Stimulated activated CD4-positive, alpha-beta T cell treated with anti-CD3 and anti-CD28 coated beads, Interleukin-1b, Interleukin-23, amount 100 ng/mL, for 4 hours (primary cell): ENCODE measurements at places on chromosomes 7 and 10.

- no peak for DNase-seq
These were observed 117.7 kb upstream of the KIAA1217 start for GRCh38 chr10:24091256-24091655.

GRCh38 chr7:100373261-100373831 is at the start of gene PILRA:
TSS of gene PILRA (plus strand) at chr7:100373487. CDS start at chr7:100373657, 170 bp downstream.
- no peak for DNase-seq

DNA sequence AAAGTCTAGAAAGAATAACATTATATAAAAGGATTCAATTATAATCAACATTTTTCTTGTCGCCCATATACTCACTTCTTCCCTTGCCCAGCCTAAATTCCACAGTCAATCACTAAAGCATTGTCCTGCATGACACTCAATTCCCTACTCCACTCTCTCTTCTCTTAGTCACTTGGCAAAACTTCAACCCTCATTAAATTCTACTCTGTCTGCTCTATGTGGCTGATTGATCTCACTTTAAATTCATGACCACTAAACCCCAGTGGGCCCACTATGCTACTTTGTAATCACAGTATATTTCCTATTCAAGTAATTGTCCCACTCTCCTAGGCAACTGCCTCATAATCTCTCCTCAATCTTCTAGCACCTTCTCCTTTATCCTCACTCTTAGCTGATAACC is 54.1 kb downstream of the MTERF1 start:
- no peak for DNase-seq

- no peak for DNase-seq
These were observed 138.8 kb downstream of the KCNMA1 start for GRCh38 chr10:77498829-77499228.

DNA sequence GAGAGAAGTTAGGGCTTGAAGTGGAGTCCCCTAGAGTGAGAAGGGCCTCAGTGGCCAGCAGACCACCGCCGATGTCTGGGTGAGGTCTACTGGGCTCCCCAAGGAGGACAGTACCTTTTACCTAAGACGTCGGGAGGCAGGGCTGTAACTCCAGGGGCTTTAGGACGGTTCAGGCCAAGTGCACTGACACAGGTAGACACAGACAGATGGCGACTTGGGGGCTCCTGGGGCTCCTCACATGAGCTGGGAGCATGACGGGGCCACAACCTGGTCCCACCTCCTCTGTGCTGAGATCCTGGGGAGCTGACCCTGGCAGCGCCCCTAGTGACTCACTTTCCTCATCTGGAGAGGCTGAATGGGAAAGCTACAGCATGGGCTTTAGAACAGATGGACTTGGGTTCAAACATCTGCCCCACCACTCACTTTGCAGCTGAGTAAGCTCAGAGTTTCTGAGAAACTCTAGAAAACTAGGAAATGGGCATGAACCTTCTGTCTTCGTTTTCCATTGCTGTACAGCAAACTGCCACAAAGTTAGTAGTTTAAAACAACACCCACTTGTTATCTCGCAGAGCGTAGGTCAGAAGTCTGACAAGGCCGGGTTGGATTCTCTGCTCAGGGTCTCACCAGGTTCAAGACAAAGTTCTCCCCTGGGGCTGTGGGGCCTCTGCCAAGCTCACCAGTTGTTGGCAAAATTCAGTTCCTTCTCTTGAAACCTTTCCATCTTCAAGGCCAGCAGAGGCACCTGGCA is 4.7 kb upstream of the COMTD1 start:
- DNase-seq = no peak

DNA sequence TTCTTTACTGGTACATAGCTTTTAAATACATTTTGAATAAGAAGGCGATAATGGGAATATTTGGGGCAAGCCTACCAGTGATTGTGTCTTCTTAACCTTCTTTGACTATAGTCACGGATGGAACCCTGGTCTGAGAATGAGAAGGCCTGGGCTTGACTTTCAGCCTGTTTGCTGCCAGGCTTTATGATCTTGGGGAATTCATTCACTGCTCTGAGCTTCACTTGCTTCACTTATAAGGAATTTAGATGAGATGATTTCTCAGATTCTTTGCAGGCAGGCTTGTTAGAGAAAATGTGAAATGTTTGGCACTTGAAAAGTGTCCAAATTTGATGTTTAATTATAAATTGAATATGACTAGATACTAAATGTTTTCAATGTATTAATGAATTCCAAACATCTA is 42.5 kb downstream of the NUP205 start:
- no peak for DNase-seq

DNA sequence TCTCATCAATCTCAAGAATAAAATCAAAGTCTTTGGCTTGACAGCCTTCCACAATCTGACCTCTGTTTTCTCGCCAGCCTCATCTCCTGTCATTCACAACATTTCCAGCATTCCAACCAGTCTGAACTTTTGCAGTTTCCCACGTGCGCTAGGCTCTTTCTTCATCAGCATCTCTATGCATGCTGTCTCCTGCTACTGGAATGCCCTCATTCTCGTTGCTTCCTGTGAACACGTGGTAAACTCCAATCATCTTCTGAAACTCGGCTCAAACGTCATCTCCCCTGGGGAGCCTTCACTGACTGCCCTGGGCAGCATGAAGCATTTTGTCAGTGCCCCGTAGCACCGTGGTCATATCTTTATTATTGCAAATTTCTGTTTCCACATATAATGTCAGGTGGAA is 12.2 kb upstream of the RSBN1L start:
- no peak for DNase-seq

DNA sequence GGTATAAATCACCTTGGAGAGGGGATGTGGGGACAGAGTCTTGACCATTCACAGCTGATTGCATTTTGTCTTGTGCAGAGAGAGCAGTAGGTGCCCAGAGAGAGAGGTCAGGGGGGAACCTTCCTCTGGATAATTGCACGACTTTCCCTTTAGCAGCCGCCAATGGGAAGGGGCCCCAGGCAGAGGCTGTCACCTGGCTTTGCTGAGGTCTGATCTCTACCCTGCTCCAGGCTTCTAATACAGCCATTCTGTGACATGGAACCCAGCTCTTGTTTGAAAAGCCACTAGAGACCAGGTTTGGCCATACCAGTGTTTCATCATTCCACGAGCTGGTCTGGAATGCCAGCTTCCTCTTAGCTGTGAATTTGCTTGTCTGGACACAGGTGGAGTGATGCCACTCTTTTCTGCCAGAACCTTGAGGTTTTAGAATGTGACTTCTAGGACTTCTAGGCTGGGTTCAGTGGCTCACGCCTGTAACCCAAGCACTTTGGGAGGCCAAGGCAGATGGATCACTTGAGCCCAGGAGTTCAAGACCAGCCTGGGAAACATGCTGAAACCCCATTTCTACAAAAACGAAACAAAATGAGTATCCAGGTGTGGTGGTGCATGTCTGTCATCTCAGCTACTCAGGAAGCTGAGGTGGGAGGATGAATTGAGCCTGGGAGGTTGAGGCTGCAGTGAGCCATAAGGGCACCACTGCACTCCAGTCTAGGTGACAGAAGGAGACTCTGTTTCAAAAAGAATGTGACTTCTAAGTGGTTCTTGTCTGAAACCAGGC is 159.9 kb downstream of the CAMK1D start:
- no peak for DNase-seq

GRCh38 chr10:91590904-91591796 is 41.7 kb downstream of the PPP1R3C start:
- no peak for DNase-seq

GRCh38 chr10:24574161-24574560 is 149.5 kb downstream of the ARHGAP21 start:
- no peak for DNase-seq

DNA sequence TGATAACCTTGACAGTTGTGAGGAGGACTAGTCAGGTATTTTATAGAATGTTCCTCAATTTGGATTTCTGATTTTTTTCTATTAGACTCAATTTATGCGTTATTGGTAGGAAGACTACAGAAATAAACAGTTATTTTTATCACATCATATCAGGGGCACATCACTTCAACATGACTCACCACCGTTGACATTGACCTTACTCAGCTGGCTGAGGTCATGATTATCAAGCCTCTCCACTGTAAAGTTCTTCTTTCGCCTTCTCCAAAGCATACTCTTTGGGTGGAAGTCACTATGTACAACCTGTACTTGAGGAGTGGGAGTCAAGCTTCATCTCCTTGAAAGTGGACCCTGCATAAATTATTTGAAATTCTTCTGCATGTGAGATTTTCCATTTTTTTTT is 194.3 kb upstream of the IGFBP3 start:
- no peak for DNase-seq

DNA sequence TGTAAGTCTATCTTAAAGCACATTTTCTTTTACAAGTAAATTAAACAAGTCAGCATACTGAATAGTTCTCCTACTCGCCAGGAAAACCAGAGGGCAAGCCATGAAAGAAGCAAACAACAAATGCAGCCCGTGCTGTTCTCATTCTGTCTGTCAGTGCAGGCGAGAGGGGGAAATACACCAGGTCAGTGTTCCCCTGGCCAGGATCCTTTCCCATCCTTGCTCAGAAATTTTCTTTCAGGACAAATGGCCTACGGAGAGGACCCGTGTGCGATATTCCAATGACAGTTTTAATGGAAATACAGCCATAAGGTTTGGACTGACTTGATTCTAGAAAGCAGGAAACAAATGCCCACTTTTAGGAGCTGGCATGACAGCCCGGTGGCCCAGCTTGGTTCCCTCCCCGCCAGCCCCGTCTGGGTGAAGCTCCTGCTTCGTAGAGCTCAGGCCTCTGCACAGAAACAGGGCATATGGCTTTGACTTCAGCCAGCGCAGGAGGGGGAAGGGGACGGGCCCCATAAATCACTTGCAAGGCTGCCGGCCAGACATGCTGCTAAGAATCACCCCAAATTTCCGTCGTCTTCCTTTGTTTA is 67.8 kb downstream of the FRMD4A start:
- no peak for DNase-seq

- no peak for DNase-seq
These were observed 429.2 kb downstream of the SORCS3 start for GRCh38 chr10:105070249-105070648.

- no peak for DNase-seq
These were observed 154.5 kb downstream of the SLC25A13 start for GRCh38 chr7:96167424-96167823.

DNA sequence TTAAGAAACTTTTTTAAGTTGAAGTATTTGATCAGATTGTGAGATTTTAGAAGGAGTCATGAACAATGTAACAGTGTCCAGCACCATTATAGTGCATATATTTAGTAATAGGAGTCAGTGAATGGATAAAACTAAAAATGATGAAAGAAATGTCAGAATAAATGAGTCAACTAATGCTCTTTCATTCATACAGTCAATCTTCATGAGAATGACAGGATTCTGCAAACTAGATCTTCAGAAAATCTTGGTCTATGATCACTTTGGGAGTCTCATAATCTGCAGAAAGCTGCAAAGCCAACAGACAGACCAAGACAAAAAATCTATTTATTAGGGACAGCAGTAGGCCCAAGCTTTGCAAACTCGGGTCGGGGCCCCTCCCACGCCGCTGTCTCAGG is 710 bp downstream of the RNLS start:
- DNase-seq = no peak

GRCh38 chr7:18262058-18262457 is 233.5 kb upstream of the HDAC9 start:
- DNase-seq = no peak

DNA sequence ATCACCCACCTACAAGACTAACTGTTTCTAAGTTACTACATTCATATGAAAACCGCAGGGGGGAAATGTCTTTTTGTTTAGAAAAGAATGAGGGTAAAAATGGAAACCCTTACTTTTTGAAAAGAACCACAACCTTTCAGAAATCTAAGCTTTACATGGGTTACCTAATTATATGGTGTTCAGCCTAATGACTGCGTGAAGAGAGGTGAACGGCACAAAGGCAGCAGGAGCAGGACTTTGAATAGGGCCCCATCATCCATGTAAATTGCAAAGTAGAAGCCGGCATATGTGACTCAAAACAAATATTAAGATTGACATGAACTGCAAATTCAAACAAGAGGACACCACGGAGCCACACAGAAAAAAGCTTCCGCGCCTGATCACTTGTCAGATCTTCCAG is 25.1 kb downstream of the NEBL start:
- no peak for DNase-seq

- no peak for DNase-seq
These were observed 83.1 kb downstream of the CDH23 start for GRCh38 chr10:71479831-71480230.

GRCh38 chr10:60101821-60102220 is 195.5 kb upstream of the CCDC6 start:
- no peak for DNase-seq

GRCh38 chr10:44467900-44468299 is 83.0 kb upstream of the CXCL12 start:
- no peak for DNase-seq

DNA sequence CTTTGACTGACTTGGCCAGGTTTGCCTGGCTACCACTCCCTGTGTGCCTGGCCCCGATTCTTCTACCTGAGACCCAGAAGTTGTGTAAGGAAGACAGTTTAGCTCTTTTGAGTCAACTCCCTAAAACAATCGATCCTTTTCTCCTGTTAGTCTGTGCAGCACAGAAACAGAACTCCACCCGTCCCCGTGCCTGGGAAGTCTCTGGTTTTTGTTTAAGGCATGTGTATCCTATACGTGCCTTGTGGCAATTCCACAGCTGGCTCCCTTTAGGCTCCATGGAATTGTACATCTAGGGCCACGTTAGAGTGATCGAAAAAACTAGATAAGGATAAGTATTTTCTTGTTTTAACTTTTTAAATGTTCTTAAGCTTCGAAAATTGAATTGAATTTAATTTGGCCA is 131.6 kb downstream of the BICC1 start:
- DNase-seq = no peak

GRCh38 chr10:5466451-5467206 is 32.7 kb downstream of the CALML5 start:
- DNase-seq = no peak

DNA sequence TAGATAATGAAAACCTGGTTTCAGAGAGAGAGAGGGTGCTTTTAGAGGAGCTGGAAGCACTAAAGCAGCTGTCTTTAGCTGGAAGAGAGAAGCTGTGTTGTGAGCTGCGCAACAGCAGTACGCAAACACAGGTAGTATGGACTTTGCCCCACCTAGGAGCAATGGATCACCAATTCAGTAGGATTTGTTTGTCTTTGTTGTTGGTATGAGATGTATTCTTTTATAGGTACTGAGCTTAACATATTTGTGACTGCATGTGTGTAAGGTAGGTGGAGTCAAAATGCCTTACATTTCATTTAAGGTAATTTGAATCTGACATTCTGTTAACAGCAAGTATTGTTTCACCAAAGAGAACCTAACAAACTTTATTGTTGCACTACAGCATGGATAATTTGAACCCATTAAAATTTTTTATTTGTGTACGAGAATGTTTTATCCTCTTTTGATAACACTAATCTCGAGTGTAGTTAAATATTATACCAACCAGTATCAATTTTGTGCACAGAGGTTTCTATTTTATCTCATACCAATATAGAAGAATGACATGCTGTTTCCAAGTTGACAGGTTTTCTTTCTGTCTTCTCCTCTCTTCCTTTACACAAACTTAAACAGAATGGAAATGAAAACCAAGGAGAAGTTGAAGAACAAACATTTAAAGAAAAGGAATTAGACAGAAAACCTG is 92.1 kb downstream of the CYP51A1 start:
- no peak for DNase-seq

DNA sequence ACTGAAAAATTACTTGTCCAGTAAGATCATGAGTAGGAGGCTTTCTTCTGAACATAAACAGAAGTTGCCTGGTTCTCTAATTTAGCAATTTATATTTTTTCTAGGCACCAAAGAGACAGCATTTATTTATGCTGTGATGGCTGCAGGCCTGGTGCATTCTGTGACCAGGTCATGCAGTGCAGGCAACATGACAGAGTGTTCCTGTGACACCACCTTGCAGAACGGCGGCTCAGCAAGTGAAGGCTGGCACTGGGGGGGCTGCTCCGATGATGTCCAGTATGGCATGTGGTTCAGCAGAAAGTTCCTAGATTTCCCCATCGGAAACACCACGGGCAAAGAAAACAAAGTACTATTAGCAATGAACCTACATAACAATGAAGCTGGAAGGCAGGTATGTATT is 2.8 kb downstream of the WNT16 start:
- no peak for DNase-seq
